ENCODE measurements at places on chromosomes 5 and 9.

DNA sequence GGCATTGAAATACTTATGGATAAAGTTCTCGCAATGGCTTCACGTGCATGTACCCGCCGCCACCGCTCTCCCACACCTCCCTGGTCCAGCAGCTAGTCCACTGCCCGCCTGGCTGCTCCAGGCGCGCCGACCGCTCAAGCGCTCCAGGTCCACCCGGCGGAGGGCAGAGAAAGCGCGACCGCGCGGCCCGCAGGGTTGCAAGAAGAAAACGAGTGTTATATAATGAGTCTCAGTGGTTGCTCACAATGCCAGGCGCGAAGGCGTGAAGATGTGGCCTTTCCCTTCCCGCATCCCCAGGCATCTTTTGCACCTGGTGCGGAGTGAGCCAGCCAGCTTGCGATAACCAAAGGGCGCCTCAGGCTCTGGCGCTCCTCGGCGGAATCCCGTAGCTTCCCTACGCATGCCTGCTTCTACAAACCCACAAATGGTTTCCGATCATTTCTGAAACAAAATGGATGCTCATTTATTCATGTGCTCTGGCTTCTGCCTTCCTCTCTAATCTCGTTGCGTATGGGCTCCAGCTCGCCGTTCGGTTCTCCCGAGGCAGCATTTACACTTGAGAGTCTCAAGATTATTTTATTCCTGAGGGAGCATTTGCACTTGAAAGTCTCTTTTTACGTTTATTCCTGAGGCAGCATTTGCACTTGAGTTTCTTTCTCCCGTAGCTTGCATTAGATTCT, 25.7 kb downstream of the CDKN2A start:
- DNase-seq: peak; percentile 20

DNA sequence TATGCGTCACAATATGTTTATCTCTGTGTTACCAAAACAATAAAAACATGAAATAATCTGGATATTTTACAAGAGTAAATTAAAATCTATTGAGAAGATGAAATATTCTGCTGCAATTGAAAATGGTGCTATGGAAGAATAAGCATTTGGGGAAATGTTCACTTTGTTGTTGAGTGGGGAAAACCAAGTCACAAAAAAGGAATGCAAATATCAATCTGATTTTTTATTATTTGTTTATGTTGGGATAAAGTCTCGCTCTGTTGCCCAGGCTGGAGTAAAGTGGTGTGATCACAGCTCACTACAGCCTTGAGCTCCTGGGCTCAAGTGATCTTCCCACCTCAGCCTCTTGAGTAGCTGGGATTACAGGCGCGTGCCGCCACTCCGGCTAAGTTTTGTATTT, 8.6 kb upstream of the F2RL1 start:
- no peak for DNase-seq

DNA sequence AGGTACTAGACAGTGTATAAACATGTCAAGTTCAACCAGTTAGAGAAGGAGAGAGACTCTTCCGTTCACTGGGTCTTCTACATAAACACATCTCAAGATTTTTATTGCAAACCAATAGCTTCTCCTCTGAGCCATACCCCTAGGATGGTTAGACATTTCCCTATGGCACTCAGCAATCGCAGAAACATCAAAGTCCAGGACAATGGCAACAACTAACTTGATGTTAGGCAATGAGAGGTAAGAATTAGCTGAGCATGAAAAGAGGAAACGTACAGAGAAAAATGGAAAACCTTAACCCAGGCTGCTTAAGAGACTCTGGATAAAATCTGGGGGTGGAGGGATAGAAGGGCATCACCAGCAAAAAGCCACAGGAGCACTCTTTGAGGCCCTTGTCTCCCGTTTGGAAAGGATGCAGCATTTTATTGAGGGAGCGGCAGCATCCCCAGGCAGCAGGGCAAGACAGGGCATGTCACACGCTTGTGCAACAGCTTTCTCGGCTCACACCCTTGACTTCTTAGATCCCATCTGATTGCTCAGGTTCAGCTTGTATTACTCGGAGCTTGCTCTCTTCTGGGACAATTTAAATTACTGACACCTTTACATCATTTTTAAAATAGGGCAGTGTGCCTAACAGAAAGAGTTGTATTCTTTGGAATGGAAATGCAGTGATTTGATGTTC, 8.6 kb upstream of the PSAT1 start:
- DNase-seq: no peak

DNA sequence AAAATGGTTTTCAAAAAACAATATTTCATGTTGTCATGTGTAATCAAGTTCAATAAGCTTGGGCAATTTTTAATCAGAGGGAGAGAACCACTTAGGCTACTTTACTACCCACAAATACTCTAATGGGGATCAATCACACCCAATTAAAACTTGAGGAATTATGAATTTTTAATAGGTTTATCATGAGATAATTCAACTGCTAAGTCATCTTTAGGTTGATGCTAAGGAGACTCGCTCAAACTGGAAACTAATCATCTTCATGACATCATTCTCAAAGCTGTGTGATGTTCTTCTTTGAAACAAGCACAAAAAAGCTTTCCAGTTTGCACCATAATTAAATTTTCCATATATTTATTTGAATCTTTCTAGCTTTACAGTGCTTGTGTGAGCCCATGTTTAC, 867.5 kb downstream of the MAT2B start:
- DNase-seq: no peak

GRCh38 chr9:16371306-16371705, 499.2 kb downstream of the BNC2 start:
- DNase-seq: no peak

GRCh38 chr5:119398727-119399466, 43.1 kb downstream of the TNFAIP8 start:
- DNase-seq: no peak

- no peak for DNase-seq
Measured at GRCh38 chr5:36667824-36668223, 61.4 kb downstream of the SLC1A3 start.

DNA sequence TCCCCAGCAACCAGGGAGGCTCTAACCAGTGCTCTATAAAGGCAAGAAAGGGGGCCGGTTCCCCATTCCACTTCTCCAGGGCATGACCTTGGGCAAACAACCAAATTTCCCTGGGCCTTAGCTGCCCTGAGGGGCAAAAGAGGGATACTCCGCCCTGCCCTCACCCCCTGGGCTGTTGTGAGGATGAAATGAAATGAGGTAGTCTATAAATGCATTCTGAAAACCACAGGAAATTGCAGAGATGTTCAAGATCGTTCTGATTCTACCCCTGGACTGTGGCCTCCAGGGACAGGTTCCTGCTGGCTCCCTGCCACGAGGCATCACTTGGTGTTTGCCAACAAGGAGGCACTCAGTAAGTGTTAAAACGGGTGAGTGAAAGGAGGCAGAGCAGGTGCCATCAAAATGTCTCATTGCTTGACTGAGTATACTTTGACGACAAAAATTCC, 5.7 kb downstream of the RAPGEF1 start:
- DNase-seq: no peak

DNA sequence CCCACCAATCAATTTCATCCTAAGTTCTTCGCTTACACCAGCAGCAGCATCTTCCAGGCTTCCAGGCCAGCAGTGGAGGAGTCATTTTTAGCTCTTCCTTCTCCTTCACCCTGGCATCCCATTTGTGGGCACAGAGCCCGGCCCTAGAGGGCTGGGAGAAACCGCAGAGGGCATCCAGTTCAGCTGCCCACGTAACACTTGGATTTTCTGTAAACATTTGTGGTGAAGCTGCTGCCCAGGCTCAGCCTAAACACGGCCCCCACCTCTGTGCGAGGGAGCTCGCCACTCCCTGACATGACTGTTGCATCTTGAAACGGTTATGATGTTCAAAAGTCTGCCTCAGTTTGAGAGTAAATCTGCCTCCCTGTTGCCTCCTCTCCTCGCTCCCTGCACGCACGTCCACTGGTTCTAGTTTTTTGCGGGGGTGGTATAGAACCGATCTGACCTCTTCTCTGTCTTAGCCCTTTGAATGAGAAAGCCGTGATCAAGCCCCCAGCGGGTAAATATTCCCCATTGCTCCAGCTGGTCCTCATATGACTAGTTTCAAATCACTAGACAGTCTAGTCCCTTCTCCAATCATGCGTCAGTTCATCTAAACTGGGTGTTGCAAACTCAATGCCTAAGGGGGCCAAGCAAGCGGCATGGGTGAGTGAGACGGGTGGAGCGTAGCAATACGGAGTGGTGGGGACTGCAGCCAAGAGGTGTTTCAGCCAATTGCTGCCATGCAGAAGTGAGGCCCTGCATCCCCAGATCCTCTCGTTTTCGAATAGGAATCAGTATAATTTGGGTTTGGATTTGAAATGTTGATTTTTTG, 34.9 kb upstream of the N4BP3 start:
- DNase-seq: no peak

- DNase-seq: no peak
Measured at GRCh38 chr5:135564331-135564730, 14.5 kb downstream of the CXCL14 start.

- no peak for DNase-seq
Measured at GRCh38 chr5:36041537-36041845, 25.2 kb downstream of the UGT3A2 start.

GRCh38 chr5:109594217-109594616, 95.5 kb upstream of the MAN2A1 start:
- no peak for DNase-seq

DNA sequence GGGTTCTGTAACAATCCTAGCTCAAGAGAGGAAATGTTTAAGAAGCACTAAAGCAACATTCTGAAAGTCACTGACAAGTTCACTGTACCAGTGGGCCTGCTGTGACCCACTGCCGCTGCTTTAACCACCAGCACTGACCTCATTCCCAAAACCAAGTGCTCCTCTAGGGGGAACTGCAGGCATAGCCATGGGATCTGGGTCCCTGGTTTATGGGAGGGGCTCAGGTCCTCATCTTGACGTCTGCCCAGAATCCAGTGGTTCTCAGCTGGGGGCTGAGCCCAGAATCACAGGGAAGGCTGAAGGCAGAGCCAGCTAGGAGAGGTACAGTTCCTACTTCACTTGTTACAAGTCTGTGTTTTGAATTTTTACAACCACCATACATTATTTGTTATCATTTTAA, 36.1 kb upstream of the SLC2A8 start:
- DNase-seq: no peak

DNA sequence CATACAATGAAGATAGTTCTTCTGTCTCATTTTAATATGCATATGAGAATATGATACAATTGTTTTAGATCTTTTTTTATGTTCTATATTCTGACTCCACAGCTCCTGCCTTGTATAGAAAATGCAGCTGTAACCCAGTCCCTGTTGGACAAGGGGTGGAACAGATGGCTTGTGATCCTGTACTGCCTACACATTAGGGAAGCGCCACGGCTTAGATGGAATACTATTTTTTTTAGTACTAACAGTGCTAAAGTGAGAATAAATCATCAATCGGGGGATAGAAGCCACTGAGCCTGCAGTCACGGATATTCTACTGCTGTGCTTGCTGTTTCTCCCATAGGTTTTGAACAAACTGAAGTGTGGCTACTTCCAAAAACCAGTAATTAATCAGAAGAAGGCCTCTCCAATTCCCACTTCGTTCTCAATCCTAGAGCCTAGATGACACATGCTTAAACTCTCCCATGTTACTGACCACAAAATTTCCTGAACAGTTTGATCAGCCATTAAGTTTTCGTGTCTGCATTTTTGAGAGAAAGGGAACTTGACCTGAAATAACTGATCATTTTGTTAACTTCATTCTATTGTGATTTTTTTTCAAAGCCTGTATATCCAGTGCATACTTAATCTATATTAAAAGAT, 150.3 kb downstream of the CDH18 start:
- no peak for DNase-seq

DNA sequence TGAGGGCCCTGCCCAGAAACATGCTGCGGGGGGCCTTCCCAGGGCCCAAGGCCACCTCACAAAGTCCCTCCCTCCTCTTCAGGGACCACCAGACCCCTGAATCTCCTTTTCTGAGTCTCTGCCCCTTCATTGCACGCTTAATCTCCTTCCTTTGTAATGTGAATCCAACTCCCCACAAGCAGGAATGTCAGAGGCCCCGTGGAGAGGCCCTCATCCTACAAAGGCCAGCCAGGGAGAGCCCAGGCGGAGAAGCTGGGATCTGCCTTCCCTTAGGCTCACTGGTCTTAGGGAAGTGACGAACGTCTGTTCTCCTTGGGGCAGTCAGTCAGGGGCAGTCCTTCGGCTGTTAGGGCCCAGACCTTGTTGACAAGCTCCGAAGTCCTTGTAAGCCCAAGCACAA, 2.3 kb downstream of the SMIM33 start:
- no peak for DNase-seq

- DNase-seq: no peak
Measured at GRCh38 chr5:59061377-59061776, 478.5 kb downstream of the RAB3C start.

DNA sequence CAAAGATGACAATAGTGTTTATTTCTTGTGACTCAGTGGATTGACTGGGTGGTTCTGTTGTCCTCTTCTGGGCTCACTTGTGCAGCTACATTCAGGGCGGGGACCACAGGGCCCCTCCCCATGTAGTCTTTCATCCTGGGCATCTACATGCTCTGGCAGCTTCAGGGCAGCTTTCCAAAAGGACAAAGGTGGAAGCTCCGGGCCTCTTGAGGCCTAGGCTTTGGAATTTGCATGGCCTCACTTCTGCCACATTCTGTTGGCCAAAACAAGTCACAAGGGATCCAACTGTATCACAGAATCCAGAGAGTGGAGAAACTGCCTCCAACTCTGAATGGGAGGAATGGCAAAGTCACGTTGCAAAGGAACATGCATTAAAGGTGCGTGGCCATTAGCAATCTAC, 64.3 kb downstream of the ARHGAP26 start:
- DNase-seq: no peak

- peak; percentile 1 for DNase-seq
Measured at GRCh38 chr5:152560512-152561137, 155.5 kb upstream of the NMUR2 start.

GRCh38 chr5:59261969-59262368, 631.6 kb downstream of the PDE4D start:
- DNase-seq: no peak

DNA sequence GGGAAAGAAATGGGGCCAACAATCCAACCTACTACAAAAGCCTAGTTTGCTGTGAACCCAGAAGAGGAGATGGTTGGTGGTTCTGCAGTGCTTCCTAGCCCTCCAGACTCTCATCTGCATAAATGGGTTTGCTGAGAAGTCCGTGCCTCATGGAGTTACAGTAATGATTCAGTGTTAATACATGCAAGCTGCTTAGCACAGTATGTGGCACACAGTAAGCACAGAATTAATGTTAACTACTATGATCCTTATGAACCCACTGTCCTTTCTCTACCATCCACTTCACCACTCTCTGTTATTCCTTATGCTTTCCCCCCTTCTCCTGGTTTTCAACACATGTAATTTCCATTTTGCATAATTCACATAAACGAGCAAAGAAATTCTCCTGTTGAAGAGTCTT, 100.0 kb downstream of the ACTBL2 start:
- no peak for DNase-seq

- DNase-seq: no peak
Measured at GRCh38 chr9:17744786-17745185, 165.9 kb downstream of the SH3GL2 start.

- peak; percentile 44 for DNase-seq
Measured at GRCh38 chr5:157912621-157913325, 53.8 kb upstream of the CLINT1 start.

GRCh38 chr5:6950250-6950649, 237.0 kb downstream of the TENT4A start:
- no peak for DNase-seq
